ENCODE measurements at places on chromosomes 3 and 15.

DNA sequence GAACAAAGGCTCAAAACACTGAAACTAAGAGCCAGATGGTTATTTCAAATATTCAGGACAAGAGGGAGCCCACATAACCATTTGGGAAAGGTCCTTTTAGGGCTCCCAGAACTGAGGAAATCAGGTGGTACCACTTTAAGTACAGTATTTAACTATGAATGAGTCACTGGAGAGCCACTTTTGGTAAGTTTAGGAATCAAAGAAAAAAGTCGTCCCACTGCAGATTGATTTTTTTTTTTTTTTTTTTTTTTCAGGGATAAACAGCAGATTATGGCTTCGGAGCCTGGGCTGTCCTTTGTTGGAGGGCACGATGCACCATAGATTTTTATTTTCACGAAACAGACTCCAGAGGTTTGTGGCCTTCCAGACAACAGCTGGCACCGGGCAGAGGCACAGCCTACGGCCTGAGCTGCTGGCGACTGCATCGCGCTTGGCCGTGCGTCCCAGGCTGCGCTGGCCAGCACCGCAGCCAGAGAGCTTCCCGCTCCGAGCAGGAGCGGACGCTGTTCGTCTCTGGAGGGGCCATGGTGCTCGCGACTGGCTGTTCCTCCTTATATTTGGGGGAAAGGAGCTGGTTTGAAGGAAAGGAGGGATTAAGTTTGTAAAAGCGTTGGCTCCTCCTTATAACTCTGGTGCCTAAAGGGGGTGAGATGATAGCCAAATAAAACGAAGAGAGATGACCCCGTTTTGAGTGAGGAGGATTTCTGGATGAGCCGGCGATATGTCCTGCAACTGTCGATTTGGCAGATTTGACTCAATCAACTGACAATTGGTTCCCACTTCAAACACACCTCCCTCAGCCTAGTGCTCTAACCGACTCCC, 152.9 kb upstream of the GOLIM4 start:
- DNase-seq = no peak

DNA sequence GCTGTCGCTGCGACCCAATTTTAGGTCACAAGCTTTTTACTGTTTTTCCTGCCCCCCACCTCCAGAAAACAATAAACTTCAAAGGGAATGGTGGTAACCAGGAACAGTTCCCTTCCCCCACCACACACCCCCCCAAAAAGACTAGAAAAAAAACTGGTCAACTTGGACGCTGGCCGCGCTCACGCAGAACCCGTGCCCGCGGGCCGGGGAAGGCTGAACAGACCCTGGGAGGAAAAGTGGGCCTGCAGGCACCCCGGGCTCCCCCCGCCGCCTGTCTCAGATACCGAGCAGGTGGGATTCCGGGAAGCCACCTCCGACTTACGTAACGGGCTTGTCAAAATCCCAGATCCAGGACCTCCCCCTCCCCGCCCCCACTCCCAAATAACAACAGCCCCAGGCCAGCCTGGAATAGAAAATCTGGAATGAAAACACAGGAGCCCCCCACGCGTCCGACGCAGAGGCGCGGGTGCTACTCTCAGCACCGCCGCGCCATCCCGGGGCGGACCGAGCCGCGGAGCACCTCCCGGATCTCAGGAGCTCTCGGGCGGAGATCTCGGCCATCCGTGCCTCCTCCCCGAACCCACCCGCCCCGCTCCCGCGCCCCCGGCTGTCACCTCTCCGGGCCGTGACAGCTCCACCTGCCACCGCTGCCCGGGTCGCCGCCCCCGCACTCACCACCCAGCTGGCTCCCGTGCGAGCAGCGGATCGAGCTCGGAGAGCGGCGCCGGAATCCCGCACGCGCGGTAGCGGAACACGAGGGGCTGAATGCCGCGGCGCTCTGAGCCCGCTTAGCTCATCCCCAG, 557 bp downstream of the DENND4A start:
- no peak for DNase-seq

- DNase-seq = no peak
Observed at GRCh38 chr3:147656023-147656422, 246.9 kb downstream of the ZIC1 start.

DNA sequence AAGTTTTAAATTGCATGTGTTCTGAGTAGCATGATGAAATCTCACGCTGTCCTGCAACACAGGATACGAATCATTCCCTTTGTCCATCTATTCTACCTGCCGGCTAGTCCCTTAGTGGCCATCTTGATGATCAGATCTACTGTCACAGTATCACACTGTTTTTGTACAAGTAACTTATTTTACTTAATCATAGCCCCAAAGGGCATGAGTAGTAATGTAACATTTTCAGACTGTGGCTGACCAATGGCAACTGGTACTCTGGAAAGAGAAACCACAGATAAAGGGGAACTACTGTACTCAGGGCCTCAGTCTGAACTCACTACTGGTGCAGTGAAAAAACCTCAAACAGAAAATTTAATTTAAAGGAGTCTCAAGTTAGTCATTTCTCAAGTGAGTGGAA, 127.3 kb upstream of the MRPL3 start:
- DNase-seq = no peak

DNA sequence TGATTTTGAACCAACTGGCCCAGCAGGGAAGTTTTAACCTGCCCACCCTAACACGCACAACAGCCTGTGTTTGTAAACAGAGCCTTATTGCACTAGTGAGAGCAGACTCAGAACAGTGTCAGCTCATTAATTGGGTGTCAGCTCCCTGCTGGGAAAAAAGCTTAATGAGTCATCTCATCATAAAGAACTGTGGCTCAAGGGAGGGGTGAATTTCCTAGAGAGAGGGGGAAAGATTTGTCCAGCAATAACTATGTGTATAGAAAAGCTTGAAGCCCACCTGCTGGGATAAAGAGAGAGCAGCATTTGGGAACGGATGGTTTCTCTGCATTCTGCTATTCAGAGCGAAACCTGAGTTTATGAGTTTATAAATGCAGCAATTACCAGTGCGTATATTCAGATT, 48.9 kb upstream of the GMNC start:
- DNase-seq = no peak

- DNase-seq = no peak
Observed at GRCh38 chr3:140844072-140844471, 97.6 kb upstream of the SLC25A36 start.

- DNase-seq = no peak
Observed at GRCh38 chr3:189631409-189631808, 220 bp downstream of the TP63 start.

DNA sequence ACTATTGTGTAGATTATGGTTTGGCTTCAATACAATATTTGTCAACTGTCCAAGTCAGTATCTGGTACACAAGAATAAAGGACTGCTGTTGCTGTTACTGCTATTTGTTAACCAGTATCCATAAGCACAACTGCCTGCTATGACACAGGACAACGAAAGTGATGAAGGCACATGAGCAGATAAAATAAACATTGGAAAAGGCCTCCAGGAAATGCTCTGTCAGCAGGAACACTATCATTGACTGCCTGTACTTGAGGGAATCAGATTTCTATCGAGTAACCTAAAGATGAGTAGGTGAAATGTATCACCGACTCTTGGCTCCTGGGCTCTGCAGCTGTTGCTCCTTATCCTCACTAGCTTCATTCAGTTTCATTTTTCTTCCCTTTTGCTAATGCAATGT, 56.5 kb downstream of the FMN1 start:
- no peak for DNase-seq

GRCh38 chr3:187623285-187623814, 46.8 kb downstream of the SST start:
- DNase-seq = no peak

DNA sequence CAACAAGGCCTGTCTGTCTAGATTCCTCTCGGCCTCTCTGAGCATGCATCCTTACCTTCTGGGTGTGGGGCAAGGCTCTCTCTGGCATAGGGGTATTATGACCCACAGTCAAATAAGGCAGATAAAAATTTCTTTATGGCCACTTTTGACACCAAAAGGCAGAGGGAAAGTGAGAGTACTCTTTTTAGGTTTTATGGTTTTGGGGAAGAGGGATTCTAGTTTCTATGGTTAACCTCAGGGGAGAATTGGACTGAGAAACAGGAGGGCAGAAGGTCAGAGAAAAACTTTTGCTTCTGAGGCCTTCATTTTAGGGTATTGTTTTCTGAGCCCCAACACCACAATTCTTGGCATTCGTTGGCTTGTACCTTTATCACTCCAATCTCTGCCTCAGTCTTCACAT, 70.0 kb upstream of the CCDC54 start:
- DNase-seq = no peak

DNA sequence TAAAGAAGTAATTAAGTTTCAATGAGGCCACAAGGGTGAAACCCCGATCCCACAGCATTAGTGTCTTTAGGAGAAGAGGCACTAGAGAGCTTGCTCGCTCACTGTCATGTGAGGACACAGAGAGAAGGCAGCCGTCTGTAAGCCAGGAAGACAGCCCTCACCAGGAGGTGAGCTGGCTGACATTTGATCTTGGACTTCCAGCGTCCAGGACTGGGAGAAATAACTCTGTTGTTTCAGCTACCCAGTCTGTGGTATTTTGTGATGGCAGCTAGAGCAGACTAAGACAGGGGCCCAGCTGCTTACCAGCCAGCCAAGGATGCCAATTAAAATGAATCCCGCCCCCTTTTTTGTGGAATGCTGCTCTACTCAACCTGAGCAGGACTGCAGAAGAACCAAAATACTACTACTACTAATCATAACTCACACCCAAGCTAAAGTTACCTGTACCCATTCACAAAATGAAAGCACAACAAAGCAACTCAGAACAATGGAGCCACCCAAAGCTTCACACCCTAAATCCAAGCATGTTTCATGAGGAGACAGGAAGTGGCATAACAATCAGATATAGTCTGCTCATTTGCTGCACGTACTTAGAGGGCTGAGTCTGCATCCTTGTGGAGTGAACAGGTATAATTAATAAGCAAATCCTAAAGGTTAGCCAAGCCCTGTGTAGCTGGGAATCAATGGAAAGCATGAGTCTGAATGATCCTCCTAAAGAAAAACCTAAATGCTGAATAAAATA, 35.6 kb upstream of the RHCG start:
- no peak for DNase-seq

GRCh38 chr3:119733812-119734211, 31.0 kb downstream of the CFAP91 start:
- no peak for DNase-seq

GRCh38 chr3:179852142-179852905, 184.4 kb downstream of the PEX5L start:
- no peak for DNase-seq

DNA sequence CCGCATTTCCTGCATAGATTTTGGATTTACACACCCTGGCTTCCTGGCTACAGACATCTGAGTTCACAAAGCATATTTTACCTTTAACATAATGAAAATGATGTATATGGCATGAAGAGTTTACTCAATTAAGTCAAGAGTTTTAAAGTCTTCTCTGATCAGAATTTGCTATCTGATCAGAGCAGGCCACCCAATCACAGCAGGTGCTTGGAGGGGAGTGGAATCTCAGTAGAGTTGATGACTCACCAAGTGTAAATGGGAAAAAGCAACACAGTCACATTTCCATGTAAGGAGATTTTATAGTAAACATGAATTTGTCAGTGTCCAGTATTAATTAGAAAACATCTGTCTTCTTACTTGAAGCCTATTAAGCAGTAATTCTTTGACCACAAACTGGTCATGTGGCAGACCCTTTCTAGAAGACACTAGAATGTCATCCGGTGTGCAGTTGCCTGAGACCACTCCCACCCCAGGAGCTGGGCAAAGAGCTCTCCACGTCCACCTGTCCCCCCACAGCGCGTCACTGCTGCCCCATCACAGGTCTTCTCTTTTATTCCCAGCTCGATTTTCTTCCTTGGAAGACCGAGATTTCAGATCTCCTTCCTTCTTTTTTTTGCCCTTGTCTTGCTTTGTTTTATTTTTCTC, 10.8 kb downstream of the MESD start:
- DNase-seq = no peak

DNA sequence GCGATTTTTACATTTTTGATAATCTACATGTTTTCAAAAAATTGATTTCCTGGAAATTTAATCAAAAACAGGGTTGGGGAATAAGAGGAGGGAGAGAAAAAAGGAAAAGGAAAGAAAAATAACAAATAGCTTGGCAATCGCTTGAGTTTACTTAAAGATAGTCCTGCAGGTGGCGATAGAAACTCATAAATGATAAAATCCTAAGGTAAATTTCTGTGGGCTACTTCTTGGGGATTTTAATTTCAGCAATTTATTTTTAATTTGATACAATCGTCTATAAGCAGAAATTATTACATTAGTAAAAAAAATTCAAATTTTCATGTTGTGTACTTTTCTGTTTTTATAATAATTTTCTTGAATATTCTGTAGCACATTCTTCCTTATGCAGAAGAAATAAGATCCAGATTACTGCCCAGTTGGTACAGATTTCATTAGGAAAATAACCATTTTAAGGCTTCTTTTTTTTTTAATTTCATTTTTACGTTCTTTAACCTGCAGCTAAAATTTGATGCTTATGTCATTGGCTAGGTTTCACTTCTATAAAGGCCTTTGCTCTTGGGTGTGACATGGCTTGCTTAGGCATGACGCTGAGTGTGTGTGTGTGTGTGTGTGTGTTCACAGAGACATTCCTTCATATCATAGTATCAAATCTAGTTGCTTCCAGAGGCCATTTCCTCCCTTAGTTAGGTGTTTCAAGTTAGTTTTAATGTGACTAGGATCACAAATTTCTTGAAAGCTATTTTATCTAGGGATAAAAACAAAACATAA, 181.8 kb downstream of the MCTP2 start:
- no peak for DNase-seq

DNA sequence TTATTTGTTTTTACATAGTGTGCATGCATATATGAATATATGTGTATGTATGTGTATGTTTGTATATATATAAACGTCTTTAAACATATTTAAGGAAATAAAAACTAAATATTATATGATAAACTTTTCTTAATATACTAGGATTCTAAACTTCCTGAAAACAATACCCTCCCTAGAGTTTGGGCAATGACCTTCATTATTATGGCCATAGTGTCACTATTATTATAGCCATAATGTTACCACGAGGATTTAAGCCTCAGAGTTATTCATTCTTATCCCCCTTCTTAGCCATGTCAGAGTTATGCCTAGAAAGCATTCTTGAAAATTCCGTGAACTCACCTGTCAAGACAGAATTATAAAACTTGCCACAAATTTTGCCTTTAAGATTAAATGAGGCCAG, 335.5 kb downstream of the ERC2 start:
- no peak for DNase-seq

DNA sequence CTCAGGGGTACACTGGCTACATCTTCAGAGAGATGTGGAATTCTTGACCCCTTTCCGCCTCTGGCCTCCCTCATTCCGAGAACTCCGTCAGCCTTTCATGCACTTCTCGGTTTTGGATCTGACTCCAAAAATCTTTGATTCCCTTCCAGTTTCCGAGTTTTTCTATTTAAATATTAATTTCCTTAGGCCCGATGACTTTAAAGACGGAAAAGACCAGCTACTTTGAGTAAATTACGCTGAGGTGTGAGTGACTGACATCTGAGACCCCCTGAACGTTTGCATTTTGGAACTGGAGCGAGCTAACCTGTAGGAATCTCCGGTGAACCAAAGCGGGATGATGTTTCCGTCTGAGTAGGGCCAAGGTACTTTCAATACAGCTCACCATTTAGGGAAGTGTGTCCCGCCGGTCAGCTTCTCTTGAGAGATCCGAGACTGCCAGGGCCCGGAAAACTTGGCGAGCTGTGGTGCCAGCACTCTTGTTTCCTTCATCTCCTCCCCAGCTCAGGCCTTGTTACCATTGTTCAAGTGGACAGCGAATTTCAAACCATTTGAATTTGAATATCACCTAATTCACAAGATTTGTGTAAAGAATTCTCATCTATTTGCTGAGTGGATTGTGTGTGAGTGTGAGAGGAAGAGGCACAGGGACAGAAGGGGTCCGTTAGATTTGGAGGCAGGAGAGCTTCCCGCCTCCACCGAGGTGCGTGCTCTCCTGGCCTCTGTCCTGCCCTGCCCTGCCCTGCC, 5.4 kb downstream of the SOX14 start:
- no peak for DNase-seq

All from stimulated activated CD4-positive, alpha-beta T cell treated with anti-CD3 and anti-CD28 coated beads, TNF-alpha, amount 100 ng/mL, for 48 hours (primary cell).